ENCODE measurements at places on chromosomes 3 and 15.

- DNase-seq = no peak
Observed at GRCh38 chr3:24886501-24886900, 391.9 kb upstream of the THRB start.

DNA sequence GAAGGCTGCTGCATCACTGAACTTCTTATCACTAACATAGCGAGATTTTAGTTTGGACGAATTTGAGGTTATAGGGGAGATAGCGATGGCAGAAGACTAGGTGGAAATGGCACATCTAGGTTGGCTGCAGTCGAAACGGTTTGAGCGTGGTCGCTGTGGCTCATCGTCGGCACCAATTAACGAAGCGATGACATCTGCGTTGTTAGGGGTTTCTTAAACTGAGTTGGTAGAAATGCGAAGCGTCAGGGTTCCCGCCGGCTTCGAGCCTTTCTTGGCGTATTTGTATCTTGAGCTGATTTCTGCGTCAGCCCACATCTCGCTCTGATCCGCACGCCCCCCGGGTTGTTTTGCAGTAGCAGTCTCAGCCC lies 319 bp downstream of the LNP1 start:
- DNase-seq = no peak

DNA sequence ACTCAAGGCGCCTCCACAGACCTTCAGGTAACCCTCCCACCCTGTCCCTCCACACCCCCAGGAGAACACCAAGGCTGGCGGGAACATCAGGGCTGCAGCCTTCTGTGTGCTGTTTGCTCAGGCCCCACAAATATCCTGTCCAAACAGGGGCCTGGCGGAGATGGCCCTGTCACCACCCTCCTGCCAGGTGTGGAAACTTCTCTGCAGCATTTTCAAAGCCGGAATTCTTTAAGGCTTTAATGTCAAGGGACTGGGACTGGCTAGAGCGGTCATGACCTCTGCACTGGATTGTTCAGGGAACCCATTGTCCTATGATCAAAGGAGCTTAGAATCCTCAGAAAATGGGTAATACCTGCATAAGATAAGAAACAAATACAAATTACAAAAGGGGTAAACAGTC lies 46.6 kb downstream of the FBLN2 start:
- DNase-seq = no peak

GRCh38 chr15:61420546-61420945 lies 191.4 kb upstream of the RORA start:
- DNase-seq = no peak

- DNase-seq = no peak
Observed at GRCh38 chr15:29045717-29046116, 159.9 kb downstream of the APBA2 start.

DNA sequence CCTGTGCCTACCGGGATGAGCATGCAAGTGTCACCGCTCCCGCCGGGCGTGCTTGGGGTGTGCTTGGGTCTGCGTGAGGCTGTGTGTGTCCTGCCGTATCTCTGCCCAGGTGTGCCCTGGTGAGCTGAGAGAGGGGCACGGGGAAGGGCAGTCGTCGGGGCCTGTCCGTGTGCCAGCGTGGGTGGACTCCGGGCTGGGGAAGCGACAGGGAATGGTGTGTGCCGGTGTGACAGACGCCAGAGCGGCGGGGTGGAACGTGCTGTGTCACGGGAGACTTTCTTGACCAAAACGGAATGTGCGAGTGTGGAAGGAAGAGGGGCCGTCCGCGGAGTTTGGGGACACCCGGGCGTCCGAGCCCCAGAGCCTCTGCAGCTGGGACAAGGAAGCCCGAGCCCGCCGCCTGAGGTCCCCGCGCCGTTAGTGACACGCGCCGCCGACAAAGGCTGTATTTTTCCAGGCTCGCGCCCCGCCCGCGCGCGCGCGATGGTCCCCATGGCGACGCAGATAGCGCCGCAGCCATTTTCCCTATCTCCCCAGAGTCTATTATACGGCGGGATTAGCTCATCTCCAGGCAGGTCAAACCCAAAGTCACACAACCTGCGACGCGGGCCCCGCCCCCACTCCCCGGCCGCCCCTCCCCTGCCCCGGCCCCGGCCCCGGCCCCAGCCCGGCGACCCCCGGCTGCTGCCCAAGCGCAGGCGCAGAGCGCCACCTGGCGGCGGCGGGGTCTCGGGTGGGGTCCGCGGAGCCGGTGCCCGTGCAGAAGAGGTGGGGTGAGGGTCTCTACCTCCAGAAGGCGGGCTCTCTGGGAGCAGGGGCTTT lies 4.5 kb upstream of the GATA2 start:
- DNase-seq = no peak

GRCh38 chr3:192917028-192917403 lies 640 bp downstream of the MB21D2 start:
- no peak for DNase-seq

DNA sequence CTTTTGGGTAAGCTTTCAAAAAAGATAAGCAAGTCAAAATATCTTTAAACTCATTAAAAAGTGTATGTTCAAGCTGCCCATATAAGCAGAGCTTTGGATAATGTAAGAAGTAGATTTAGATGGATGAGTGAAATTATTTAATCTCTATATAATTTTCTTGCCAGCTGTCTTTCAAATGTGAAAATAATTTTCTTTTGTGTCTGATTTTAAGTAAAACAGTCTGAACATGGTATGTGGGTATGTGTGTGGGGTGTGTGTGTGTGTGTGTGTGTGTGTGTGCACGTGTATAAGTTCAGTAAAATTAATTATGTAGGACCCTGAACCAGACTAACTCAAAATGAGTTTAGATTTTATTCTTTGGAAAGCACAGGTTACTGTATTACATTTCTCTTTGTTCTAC lies 155.2 kb upstream of the CGNL1 start:
- no peak for DNase-seq

DNA sequence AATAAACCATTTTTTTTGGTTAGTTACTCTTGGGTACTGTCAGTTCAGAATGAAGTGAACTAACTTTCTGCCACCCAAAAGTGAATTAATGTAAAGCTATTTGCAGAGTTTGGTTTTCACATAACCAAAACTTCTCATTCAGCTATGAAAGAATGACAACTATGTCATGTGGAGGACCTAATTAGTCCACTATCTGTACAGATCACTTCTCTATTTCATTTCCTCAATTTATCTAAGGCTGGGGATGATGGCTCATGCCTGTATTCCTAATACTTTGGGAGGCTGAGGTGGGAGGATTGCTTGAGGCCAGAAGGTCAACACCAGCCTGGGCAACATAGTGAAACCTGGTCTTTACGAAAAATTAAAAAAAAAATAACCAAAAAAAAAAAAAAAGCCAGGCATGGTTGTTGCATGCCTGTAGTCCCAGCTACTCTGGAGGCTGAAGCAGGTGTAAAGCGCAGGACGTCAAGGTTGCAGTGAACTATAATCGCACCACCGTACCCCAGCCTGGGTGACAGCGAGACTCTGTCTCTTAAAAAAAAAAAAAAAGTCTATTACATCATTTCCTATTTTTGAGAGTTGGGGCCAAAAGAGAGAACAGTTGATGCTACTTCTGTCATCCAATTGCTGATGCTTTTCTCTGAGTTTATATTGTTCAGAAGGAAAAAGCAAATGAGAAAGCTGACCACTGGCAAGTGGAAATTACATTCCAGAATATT lies 8.7 kb downstream of the HYPK start:
- DNase-seq = no peak

DNA sequence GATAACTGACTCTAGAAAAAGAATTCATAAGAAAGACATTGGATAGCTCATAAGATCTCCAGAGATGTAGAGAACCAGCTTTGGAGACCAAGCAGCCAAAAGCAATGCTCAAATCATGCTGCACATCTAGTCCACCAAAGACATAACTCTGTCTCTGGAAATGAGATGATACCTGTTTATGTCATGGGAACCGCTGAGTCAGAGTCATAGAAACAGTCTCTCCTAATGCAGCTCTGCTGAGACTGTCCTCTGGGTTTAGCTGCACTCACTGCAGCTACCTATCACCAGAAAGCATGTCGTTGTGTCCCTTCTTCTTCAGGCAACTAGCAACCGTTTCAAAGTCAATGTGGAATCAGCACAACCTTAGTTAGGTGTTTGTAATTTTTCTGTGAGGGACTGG lies 218.5 kb upstream of the ROBO1 start:
- no peak for DNase-seq

DNA sequence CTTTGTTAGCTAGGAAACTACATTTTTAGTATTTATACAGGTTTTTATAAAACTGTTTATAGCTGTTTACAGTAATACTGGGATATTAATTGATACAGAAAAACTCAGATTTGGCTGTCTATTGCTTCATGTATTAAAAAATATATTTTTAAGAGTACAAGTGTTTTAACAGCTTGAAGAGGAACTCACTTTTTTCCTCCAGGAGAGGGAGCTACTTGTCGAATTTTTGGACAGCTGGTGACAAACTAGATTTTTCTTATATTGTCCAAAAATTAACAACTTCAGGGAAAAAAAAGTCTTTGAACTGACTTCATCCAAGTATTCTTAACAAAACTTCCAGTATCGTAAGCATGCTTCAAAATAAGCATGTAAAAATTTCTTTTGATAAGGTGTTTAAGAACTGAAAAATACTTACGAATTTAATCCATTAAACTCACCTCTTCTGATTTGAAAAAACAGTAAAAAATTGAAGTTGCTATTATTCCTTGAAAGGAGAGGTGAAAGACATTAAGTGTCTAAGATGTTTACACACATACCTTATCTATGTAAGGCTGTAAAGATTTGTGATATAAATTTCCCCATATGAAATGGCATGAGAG lies 4.0 kb downstream of the DIPK2A start:
- DNase-seq = no peak

DNA sequence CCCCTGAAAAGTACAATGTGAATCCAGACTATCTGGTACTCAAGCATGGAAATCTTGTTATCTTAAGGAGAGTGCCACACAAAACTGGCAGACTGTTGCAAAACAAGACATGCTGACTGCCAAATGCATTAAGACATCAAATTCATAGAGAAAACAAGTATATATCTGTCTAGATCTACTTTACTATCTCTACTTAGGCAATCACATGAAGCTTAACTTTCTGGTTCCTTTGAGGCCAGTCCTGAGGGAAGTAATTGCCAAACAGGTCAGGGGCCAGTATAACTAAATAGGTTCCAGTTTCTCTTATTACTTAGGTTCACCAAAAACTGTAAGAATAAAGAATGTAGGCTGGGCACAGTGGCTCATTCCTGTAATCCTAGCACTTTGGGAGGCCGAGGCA lies 15.9 kb upstream of the SLC4A7 start:
- DNase-seq = no peak

DNA sequence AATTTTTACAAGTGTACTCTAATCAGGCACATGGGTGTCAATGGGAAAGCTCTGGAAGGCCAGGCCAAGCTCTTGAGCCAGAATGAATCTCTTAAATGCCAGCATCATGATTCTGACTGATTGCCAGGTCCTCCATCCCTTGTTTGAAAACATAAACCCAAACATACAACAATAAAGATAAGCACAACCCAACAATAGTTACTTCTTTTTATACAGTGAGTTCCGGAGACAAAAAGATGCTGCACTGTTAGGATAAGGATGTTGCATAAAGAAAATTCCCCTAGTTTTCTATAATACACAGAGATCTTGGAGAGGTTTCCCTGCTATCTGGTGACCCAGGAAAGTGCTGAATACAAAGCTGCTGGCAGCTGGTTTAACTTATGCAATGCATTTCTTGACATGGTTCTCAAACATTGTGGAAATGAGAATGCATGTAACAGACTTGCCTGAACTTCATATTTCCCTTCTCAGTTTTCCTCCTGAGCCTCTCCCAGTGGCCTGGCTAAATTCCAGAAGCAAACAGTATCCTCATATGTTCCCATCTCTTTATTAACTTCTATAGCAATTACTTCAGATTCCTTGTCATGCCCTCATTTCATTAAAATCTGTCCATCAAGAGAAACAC lies 180.1 kb upstream of the PRICKLE2 start:
- no peak for DNase-seq

DNA sequence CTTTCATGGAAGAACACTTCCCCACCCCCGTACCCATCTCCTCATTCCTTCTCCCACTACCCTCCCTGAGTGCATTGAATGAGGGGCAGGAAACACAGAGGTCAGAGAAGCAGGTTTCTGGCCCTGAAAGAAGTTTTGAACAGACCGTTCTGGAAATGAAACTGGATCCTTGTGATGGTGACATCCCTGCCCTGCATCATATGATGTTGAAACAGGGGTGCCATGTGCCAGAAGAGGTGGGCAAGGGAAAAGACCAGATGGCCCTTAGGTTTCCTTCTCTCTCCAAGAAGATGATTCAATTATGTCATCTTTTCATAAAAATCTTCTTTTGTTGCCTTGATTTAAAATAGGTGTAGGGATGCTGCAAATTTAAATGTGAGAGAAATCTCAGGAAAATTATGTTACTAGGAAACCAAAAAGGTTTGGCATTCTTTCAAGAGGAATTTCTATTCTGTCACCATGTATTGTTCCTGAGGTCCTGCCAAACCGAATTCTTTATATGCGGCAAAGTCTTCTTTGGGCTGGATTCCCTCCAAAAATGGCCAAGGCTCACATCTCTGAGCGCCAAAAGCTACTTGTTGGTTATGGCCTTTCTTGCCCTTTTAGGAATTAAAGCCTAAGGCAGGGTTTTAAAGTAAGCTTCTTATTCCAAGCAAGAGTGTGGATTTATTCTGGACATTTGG lies 19.9 kb upstream of the TNFAIP8L3 start:
- DNase-seq = no peak

- DNase-seq = no peak
Observed at GRCh38 chr3:30187366-30187765, 419.0 kb upstream of the TGFBR2 start.

DNA sequence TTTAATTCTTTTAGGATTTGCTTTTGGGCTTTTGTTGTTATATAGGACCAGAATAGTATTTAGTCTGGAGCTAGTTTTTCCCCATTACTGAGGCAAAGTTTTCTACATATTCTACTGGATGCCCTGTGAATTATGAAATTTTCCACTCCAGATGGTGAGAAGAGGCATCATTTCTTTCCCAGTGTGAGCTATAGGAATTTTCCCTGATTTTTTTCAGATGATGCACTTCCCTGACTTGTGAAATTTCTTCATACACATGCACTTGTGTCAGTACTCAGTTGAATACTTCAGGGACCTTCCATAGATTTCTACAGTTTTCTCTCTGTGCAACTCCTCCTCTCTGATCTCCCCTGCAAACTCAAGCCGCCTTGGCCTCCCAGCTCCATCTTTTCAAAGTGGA lies 73.7 kb upstream of the SLCO2A1 start:
- no peak for DNase-seq

DNA sequence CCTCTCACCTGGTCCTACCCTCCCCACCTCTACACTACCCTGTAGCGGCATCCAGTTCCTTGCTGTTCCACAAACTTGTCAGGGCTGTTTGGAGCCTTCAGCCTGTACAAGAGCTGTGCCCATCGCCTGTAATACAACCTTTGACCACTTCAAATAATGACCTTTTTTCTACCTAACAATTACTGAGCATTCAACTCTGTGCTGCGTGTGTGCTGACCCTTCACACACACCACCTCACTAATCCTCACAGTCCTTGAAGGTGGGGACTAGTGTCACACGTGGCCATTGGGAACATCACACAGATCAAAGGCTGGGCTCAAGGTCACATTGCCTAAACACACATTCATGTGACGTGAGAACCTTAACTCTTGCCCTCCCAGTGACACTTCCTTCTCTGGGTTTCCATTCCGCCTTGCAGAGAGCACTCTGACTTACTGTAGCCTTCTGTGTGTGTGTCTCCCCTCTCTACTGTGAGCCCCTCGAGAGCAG lies 3.1 kb downstream of the C3orf20 start:
- no peak for DNase-seq

GRCh38 chr3:153768561-153769469 lies 352.4 kb upstream of the ARHGEF26 start:
- no peak for DNase-seq

- no peak for DNase-seq
Observed at GRCh38 chr3:188060840-188061544, 93.0 kb upstream of the LPP start.

GRCh38 chr3:20121088-20121487 lies 64.9 kb downstream of the SGO1 start:
- no peak for DNase-seq

- DNase-seq = no peak
Observed at GRCh38 chr15:86591994-86592735, 512.5 kb downstream of the AGBL1 start.

All from cortex of kidney (tissue), 1 donor.